ENCODE measurements at places on chromosomes 3 and 15.

- no peak for DNase-seq
Measured at GRCh38 chr3:160709477-160710182, 32.7 kb downstream of the ARL14 start.

DNA sequence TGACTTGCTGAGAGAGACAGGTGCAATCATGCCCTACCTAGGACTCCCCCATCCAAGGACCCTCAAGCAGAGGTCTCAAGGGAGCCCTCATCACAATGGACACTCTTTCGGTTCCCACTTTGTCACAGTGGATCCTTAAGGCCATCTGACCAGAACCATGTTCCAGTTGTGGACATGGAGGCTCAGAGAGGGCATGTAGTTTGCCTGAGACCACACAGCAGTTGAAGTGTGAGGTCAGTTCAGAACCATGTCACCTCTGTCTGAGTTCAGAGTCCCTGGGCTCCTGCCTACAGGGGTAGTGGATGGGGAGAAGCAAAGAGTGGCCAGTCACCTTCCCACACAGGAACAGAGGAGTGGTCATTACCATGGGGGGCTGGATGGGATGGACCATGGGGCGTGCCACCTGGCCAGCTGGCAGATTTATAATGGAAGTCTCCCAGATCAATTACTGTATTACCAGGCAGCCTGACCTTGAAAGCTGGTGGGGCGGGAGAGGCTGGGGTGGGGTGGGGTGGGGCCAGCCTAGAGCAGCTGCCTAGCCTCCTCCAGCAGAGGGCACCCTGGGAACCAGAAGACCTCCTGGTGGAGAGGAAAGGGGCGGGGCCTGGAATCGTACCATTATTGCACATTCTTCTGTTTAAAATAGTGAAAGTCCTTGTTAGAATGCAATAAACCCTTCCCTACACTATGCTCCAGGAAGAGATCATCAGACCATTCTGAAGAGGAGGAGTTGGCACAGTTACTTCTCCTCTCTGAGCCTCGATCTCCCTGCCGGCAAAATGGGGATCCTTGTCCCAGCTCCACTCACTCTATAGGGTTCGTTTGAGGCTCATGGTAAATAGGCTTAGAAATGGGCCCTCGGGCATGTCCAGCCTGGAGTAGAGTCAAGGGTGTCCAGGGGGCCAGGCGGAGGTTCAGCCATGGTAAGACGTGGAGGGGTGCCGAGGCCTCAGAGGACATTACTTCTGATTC lies 26.9 kb upstream of the LINGO1 start:
- no peak for DNase-seq

DNA sequence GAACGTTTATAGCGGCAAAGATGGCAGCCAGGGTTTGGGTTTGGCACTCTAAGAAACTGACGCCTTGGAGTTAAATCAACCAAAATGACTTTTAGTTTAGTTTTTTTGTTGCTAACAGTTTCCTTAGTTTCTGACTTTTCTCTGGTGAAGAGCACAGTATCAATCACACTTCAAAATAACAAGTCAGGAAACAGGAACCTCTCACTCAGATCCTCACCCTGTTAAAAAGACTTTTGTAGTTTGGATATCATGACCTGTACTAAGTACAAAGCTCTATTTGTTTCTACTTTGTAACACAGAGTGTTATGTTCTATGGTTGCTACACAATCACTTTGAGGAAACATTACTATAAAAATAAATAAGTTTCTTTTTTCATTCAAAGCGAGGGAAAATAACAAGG lies 51.1 kb downstream of the ATP10A start:
- no peak for DNase-seq

- no peak for DNase-seq
Measured at GRCh38 chr3:14680716-14681115, 5.8 kb downstream of the C3orf20 start.
